ENCODE measurements at places on chromosomes 5 and 9.

DNA sequence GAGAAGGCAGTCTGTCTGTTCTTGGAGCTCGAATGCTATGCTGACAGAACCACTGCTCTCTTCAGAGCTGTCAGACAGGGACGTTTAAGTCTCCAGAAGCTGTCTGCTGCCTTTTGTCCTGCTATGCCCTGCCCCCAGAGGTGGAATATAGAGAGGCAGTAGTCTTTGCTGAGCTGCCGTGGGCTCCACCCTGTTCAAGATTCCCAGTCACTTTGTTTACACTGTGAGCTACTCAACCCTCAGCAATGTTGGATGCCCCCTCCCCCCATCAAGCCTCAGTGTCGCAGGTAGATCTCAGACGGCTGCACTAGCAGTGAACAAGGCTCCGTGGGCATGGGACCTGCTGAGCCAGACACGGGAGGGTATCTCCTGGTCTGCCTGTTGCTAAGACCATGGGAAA is 344.2 kb downstream of the TMEM161B start:
- DNase-seq: no peak

GRCh38 chr5:172114875-172115422 is 73.1 kb downstream of the STK10 start:
- peak; percentile 50 for DNase-seq

DNA sequence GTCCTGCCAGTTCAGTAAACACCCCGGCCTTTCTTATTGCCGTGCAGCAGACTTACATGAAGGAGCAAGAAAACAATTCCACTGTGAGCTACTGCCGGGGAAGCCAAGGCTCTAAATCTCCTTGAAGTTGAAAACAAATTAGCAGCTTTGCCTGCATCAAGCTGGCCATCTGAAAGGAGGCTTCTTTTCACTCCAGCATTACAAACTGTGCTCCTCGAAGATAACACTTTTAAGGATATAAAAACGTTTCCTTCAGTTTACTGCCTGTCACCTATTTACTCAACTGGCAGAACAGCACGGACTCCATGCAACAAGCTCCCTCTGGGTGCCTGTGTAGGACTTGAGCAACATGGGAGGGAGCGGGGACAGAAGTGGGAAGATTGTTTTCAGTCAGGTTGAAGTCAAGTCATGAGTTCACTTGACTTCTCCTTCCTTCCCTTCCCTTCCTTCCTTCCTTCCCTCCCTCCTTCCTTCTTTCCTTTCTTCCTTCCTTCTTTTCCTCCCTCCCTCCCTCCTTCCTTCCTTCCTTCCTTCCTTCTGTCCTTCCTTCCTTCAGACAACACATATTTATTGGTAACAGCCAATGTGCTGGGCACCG is 67.4 kb downstream of the ZNF608 start:
- no peak for DNase-seq

DNA sequence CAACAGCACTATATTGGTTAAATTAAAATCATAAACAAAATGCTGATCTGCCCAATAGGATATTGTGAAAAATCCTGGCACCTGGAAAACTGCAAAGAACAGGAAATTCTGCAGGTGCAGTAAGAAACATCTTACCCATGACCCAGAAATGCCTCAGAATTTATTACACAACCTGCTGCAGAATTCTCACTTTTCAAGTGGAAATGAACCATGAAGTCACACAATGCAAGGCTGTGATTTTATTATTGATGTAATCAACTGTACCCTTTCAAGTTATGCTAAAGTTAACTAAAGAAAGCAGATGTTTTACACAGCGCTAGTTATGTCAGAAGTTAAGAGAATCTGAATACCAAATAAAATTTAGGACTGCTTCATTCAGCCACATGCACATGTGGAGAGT is 6.0 kb downstream of the STRBP start:
- DNase-seq: no peak

GRCh38 chr9:114629563-114630090 is 18.5 kb downstream of the TMEM268 start:
- DNase-seq: no peak

- no peak for DNase-seq
Measured at GRCh38 chr5:68545636-68546295, 330.2 kb downstream of the PIK3R1 start.

DNA sequence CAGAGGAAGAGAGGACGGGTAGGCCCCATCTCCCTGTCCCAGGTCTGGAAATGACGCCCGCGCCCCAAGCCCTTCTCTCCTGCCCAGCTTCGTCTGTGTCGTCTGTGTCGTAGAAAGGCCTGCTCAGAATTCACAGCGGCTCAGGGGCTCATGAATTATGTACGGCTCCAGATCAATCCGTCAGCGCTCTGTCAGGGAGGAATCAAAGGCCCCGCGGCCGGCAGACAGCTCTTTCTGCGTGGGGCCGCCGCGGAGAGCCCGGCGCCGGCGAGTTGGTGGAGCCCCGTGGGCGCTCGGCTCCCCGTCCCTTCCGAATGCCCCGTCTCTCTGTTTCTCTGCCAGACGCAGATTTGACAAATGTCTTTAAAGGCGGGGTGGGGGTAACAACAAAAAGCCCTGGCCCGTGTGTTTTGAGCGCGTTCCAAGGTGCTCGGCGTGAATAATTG is 83.8 kb upstream of the RAPGEF1 start:
- no peak for DNase-seq

- DNase-seq: no peak
Measured at GRCh38 chr9:134502809-134503211, 138.8 kb upstream of the COL5A1 start.

- no peak for DNase-seq
Measured at GRCh38 chr9:85020791-85021190, 351.3 kb downstream of the NTRK2 start.

GRCh38 chr5:127649018-127649439 is at the start of gene CTXN3:
Gene CTXN3, plus strand, starts transcription at chr5:127649082. Its CDS starts 8,440 bp downstream, at chr5:127657522.
- DNase-seq: no peak

DNA sequence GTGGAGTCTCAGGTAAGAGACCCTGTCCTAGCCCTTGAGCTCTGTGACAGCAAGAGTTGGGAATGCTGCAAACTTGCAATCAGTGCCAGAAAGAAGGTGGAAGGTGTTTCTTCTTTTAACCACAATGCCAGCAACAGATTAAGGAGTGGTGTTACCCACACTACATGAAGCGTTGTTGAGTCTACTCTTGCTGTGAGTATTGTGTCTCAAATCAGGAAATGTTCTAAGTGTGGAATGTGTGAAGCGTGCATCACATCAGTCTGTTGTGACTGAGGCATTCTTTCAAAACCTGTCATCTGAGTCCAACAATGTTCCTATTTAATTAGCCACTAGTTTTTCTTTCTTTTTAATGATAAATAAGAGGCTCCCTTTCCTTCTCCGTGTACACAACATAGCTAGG is 2.9 kb upstream of the LURAP1L start:
- no peak for DNase-seq

GRCh38 chr9:125593581-125594222 is 113.3 kb downstream of the MAPKAP1 start:
- no peak for DNase-seq

DNA sequence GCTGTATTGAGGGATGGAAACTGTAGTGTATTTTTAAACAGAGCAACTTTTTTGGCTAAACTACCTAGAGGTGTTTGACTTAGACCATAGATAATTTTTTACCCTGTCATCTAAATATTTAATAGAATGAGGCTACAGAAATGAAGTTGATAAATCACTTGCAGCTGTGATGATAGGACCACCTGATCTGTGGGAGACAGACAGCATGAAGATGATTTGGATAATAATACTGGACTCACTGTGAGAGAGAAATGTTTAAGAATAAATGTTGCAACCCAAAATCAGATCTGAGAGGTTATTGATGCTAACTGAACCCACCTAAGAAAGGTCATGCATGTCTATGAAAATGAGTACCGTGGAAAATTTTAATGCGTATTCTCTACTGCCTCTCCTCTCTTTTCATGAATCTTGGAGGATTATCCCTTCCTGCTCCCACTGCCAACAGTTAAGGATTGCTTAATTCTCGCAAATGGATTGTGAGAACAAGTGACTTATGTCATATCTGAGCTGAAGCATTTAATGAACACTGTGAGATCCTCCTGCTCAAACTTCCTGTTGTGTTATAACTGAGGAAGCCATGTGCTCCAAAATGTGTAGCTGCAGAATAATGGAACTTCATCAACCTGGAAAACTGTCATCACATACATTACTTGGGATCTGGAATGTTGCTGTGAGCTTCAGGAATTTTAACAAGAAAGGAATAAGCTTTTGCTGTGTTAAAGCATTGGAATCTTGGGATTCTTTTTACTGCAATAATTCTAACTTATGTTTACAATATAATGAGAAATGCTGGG is 617.9 kb upstream of the CDH18 start:
- no peak for DNase-seq

DNA sequence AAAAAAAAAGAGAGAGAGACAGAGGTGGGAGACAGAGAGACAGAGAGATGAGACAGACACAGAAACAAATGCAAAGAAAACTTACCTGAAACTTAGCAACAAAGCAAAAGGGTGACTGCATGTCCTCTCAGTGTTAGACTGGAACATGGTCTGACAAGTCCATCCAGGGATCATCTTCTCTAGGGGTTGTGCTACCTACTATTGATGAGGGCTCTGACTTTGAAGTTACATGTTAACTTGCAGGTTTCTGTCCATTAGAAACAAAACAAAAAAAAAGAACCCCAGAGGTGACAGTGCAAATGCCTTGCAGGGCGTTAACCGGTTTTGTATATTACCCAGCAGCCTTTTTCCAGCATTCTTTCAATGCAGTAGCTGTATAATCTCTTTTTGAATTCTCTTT is 13.6 kb upstream of the SPARC start:
- DNase-seq: no peak

DNA sequence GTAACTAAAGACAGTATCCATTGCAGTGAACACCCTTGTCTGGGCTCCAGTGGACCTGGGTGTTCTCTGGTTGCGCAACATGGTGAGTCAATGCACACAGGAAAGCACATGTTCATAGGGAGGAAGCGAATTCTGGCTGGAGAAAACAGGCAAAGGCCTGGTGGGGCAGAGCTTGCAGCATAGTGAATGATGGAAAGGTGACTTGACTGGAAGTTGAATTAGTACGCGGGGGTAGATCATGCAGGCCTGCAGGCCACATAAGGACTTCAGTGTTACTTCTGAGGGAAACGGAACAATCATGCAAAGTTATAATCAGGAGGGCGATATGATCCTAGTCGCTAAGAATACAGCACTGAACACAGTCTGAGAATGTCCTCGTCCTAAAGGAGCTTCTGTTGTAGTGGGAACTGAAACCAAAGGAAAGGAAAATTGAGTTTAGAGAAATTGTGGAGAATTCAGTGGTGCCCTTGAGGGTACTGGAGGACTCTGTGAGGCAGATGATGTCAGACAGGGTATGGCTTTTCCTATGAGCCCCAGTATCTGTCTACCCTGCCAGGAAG is 71.9 kb upstream of the RANBP3L start:
- DNase-seq: no peak

DNA sequence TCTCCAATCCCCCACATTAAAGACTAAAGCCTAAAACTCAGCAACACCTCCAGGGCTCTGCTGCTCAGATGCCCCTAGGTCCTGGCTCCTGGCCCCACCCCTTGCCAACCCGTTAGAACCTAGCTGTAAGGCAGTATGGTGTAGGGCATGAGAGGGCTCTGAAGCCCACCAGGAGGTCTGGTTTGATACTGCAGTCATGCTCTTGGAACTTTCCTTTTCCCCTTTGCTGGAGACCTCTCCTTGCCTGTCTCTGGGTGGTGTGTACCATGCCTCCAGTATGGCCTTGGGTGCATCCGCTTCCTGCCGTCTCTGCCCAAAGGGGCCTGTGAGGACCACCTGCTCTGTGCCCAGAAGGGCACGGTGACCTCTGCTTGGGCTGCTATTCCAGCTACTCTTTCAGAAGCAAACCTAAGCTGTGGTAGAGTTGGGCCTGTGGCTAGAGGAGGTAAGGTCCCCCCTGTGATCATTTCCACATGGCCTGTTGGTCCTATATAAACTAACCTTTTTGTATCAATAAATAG is 3.5 kb downstream of the TENT4A start:
- no peak for DNase-seq

DNA sequence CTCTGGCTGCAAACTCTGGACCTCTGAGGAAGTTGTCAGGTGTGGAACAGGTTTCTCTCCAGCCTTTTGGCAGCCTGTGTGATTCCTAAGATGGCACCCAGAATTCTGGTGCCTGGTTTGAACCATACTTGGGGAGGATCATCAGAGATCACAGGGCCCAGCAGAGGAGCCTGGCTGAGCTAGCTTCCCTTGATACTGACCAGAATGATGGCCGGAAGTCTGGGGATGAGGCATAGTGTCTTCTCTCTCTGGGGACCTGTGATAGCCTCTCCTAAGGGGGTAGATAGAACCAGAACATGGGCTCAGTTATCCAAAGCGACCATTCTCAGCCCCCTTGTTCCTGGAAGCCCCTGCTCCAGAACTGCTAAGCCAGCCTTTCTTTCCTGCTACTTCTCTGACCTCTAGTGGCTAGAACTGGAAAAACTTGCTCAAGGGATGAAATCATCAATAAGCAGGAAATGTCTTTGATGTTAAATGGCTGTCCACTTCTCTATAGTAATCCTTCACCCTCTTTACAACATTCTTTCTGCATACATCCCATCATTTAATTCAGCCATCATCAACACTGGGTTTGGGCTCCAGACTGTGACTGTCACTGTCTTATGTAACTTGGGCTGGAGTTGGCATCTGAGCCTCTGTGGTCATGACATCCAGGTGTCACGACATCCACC is 55.1 kb downstream of the C9orf152 start:
- DNase-seq: no peak

GRCh38 chr9:129405089-129405826 is 215.6 kb downstream of the C9orf50 start:
- no peak for DNase-seq

DNA sequence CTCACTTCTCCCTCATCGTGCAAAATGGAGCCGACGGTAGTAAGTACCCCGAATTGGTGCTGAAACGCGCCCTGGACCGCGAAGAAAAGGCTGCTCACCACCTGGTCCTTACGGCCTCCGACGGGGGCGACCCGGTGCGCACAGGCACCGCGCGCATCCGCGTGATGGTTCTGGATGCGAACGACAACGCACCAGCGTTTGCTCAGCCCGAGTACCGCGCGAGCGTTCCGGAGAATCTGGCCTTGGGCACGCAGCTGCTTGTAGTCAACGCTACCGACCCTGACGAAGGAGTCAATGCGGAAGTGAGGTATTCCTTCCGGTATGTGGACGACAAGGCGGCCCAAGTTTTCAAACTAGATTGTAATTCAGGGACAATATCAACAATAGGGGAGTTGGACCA is 979 bp downstream of the PCDHGA12 start:
- DNase-seq: no peak

- DNase-seq: no peak
Measured at GRCh38 chr5:65704621-65705239, 17.2 kb downstream of the SGTB start.

GRCh38 chr5:60232036-60232795 is 338.7 kb upstream of the PDE4D start:
- no peak for DNase-seq

DNA sequence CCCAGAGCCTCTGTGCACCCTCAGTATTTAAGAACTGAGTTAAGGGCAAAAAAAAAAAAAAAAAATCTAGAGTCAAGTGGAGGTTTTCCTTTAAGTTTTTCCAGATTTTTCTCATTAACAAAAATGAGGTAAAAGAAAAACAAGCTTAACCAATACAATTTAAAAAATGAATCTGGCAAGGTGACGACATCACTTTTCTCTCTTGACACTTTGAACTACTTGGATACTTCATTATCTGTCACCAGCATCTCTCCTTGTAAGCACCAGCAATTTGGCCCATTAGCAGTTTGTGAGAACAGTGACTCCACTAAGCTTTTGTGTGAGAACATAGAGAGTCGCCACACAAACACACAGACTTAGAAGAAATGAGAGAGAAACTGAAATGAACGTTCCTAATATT is 345.7 kb upstream of the SLC30A5 start:
- no peak for DNase-seq

- no peak for DNase-seq
Measured at GRCh38 chr5:109961751-109962150, 272.0 kb downstream of the MAN2A1 start.
